ENCODE measurements at places on chromosomes 16 and 17.

DNA sequence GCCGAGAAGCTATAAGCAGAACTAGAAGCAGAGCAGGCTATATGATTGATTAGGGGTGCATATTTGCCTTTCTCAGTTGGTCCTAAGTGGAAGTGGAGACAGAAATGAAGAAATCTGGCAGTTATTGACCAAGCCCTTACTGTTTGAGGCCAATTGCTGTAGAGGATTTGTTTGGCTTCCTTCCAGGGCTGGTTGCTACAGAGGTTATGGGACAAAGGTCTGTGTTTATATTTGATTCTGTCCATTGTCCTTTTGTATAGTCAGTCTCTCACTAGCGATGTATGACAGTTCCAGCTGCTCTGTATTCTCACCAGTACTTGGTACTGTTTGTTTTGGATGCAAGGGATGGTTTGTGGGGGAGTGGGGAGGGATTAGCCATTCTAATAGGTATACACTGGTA, 7.3 kb upstream of the ALOX15 start:
- DNase-seq: no peak

DNA sequence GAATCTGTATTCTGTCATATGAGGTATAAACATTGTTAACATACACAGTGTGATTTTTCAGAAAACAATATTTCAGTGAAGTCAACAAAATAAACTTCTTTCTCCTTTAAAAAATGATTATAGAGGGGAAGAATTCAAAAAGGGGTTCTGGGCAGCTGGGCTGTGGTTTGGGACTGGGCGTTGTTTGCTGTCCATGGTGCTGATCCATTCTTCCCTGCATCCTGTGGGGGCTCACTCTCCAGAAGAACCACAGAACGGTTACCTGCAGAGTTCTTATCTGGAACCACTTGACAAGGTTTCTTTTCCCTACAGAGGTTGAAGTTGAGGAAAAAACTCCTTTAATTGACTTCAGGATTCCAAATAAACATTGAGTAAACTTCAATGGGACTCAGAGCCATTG, 1091.0 kb downstream of the CDH8 start:
- no peak for DNase-seq

- no peak for DNase-seq
Observed at GRCh38 chr17:64334851-64335250, 55.8 kb downstream of the PECAM1 start.

DNA sequence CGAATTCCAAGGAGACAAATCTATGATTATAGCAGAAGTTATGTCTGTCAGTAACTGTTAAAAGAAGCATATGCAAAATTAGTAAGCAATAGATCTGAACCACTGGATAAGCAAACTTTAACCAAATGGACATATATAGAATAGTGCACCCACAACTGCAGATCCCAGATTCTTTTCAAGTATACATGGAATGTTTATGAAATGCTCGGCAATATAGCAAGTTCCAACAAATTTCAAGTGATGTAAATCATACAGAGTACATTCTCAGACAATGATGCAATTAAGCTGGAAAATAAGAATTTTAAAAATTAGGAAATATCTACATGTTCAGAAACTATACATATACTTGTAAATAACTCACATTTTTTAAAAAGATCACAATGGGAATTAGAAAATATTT, 8.4 kb upstream of the HELZ start:
- no peak for DNase-seq

Measured in HFFc6 (cell line).